ENCODE measurements at places on chromosomes 6 and 20. TPM values are rescaled to one million over a fixed set of nuclear protein-coding genes. Genes with fewer than 3 reads are reported as not detected.

Gene HLA-DOA
- total RNA-seq: 0.71 TPM

Gene SOX12
- total RNA-seq: 16.4 TPM

Gene CALHM5
- 3.4 TPM for total RNA-seq

Gene PNPLA1
- 0.16 TPM for total RNA-seq

Gene NRN1
- total RNA-seq: 23.0 TPM

Gene FAM210B
- total RNA-seq: 38.4 TPM

Gene WFDC12
- not detected for total RNA-seq

Gene GRIK2
- total RNA-seq: 88.6 TPM

Gene EXOC2
- 54.6 TPM for total RNA-seq

Gene CABLES2
- 7.4 TPM for total RNA-seq

Gene CNKSR3
- total RNA-seq: 12.1 TPM

Gene PRR18
- 0.22 TPM for total RNA-seq
